Nucleus accumbens (tissue), 56 donors: ENCODE measurements at places on chromosomes 2 and 18.
A peak's percentile ranks its signal among the peaks of the same experiment; 100 is the strongest.

DNA sequence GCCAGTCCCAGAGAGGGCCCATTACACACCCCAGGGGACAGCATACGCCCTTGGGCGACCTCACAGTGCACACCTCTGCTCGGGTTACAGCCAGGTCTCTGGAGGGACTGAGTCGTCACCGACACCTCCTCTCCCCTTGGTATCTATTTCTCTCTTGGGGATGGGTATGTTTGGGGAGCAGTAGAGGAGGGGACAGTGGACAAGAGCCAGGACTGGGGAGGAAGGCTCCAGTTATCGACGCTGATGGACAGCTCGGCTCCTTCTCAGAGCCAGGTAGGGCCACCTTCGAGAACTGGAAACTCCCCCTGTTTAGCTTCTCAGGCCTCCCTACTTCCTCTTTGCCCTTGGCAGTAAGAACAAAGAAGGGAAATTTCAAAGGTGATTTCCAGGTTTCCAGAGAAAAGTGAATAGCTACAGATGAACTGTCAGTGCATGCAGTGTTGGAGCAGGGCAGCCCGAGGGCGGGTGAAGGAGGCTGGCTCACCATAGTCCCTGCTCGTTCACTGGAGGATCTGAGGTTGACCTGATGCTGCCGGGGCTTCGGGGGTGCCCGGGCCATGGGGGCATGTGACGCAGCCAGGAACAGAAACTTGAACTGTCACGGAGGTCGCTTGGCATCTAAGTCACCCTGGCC is 4.4 kb upstream of the SEMA4C start:
- no peak for DNase-seq

DNA sequence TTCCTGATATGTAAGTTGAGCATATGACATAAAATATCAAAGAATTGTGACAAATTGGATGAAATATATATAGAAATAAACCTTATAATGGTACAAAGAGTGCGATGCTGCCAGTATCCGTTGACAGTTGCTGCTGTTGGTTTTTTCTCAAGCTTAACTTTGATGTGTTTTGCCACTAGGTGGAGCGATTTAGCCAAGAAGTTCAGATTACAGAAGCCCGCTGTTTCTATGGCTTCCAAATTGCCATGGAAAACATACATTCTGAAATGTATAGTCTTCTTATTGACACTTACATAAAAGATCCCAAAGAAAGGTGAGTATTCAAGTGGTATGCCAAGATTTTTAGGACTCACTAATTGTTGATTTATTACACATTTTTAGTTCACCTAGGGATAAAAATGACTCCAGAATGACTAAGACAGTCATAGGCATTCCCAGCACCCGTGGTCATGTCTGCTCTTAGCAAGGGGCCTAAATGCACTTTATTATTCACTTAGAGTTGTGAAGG is 2.1 kb downstream of the RRM2 start:
- DNase-seq: no peak

GRCh38 chr2:14297340-14297739 is 335.2 kb upstream of the LRATD1 start:
- DNase-seq: no peak

DNA sequence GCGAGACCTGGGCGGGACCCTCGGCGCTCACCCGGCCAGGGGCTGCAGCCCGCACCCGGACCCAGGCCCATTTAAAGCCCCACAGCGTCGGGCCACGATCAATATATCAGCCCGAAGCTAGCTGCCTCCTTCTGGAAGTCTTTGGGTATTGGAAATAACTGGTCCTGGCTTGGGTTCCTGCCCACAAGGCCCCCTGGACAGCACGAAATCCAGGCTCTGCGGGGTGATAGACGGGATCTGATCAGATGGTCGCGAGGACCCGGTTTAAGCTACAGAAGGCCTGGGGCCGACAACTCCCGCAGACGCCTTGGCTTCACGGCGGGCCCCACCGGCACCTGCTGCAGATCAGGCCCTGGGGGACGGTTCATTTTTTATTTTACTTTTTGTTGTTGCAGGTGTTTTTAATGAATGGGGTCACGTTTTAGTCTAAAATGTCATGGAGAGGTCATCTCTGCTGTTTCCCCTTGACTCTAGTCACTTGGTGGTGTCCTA is 362 bp upstream of the PSTPIP2 start:
- DNase-seq: no peak

DNA sequence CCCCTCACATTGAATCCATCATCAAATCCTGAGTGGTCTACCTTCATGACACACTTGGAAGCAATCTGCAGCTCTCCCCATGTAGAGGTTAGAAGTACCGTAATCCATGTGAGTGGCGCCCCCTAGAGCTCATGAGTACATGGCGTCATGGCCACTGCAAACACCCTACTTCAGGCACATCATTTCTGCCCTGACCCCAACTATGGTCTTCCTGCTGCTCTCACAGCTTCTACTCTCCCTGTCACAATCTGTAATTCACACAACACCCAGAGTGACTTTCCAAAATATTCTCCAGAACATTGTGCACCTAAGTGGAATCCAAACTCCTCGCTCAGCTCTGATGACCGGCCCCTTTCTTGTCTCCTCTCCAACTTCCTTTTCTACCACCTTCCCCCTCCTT is 141.9 kb downstream of the ANKRD44 start:
- DNase-seq: peak; percentile 54

GRCh38 chr18:5244941-5245340 is 47.9 kb upstream of the AKAIN1 start:
- no peak for DNase-seq

DNA sequence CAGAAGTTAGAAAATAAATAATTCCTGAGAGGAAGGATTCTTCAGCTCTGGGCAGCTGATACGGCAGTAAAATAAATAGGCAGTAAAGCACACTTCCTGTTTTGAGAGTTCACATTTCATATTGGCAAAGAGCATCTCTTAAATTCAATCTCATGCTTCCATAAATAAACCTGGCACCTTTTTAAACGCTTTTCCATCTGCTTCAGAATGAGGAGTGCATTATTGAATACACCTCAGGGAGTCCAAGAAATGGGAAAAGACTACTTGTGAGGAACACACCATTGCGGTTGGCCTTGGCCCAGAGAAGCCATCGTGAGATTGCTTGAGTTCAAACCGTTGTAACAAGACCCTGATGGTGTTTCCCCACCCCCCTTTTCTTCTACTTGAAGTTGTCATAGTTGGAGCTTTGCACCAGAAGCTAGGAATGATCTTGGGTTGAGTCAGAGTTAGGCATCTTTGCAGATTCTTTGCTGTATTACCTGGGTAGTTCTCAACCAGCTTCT is 123.9 kb downstream of the RDH14 start:
- no peak for DNase-seq

- DNase-seq: no peak
Measured at GRCh38 chr2:29844713-29845326, 76.6 kb downstream of the ALK start.

DNA sequence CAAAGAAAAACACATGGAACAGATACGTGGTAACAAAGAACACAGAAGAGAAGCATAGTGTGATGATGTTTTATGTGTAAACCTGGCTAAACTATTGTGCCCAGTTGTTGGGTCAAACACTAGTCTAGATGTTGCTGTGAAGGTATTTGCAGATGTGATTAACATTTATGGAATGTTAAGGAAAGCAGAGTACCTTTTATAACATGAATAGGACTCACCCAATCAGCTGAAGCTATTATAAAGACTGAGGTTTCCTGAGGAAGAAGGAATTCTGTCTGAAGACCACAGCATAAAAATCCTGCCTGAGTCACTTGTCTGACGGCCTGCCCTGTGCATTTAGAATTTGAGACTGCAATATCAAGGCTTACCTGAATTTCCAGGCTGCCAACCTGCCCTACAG is 253.1 kb downstream of the DYM start:
- DNase-seq: no peak

- no peak for DNase-seq
Measured at GRCh38 chr2:58122040-58122439, 75.4 kb downstream of the VRK2 start.

DNA sequence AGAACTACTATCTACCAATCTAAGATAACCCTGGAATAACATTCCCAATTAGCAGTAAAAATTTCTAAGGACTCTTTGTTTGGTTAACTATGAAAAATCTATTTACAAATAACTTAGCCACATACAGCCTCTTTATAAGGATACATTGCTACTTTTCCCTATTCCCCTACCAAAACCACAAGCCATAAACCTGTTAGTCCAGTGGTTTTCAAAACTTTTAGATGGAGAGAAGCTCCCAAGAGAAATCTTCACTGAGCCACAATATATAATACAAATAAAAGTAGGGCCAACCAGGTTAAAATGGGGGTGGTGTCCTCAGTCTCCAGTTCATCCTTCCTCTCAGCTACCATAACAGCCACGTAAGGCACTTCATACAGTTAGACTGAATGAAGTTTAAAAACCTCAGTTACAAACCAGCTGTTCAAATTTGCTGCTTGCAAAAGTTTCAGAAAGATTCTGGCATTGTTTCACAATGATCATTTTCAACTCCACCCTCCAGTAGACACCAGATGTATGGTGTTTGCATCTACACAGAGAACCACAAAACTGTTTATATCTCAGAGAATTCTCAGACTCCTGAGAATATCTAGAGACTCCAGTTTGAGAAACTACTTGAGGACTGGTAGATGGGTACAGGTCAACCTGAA is 26.0 kb downstream of the SOS1 start:
- no peak for DNase-seq

DNA sequence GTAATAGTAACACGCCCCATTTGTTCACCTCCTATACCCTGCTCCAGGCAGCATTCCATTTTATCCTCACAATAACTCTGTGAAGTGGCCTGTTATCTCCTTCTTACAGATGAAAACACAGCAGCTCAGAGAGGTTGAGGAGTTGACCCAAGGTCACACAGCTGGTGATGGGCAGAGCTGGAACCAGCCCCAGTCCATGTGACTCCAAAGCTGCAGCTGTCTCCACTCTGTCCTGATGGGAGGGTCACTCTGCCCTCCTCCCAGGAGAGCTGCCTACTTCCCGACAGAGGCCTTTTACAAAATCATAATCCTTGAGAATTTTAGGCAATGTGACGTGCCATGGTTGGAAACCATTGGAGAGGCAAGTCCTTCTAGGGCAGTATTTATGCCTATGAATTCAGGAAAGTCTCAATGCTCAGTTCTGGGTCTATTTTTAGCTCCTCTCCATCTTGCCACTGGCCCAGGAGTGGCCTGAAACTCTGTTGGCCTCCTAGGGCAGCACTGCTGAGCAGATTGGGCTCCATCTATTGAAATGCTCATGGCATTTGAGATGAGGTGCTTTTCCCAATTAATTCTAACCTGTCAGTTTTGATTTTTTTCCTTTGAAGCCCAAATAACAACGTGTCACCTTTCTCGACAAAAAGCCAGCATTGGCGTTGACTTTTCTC is 162.0 kb upstream of the MSH6 start:
- DNase-seq: no peak

GRCh38 chr2:118936306-118936705 is 5.7 kb upstream of the MARCO start:
- no peak for DNase-seq

- no peak for DNase-seq
Measured at GRCh38 chr18:78928076-78928475, 51.5 kb upstream of the SALL3 start.

DNA sequence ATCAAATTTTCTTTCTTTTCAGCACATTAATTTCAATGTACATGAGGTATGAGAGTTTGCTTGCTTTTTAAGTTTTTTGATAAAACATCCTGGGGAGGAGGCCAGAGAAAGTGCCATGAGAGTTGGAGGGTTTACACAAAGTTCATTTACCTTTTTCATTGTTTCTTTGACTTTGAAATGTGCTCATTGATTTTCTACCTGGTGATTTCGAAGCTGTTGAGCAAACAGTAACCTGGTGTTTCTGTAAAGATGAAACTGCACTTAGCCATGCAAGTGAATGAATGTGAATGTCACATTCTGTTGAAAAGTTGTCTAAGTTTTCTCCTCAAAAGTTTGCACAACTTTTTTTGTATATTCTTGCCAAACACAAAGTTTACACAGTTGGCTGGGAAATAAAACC is 797.0 kb downstream of the METTL4 start:
- no peak for DNase-seq

DNA sequence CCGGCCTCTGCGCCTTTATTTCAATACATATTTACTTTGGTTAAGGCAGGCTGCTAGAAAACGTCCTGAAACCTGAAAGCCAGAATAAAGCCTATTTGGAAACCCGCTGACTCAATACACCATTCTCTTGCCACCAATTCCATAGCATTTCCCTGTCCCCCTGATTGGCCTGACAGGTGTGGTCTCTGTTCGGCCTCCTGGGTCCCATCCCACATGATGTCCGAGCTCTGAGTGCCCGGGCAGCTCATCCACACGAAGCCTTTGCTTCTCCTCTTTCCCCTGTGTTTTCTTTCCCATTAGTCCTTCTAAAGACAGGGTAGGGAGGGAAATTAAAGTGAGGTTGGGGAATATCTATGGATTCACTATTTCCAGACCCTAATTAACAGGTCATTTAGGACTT is 42.6 kb upstream of the ZNF516 start:
- DNase-seq: no peak

GRCh38 chr18:10381516-10381915 is 72.9 kb upstream of the APCDD1 start:
- DNase-seq: no peak

DNA sequence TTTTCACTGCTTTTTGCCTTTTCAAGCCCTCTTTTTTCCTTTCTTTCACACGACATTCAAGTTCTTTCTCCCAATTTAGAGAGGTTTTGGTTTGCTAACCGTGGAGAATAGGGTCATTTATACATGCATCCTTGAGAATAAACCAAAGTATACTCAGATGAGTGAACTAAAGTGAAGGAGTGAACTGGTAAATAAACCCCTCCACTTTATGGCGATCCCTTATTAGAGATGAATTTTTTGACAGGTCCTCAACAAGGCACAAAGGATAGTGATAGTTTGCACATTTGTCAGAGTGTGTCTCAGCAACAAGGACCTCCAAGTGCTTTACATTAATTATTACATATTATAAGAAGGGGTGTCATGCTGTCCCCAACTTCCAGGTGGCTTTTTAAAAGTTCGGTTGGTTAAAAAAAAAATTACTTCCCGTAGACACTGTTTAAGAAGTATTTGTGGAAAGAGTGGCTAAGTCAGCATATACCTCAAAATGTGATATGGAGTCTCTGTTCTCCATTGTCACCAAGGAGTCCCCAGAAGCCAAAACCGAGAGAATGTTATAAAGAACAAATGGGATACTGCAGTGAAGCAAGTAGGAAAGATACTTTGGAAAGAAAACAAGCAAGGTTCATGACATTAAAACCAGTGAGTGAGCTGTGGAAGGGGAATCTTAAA is 1.7 kb upstream of the SLC40A1 start:
- DNase-seq: no peak

- no peak for DNase-seq
Measured at GRCh38 chr18:80046011-80046410, 11.8 kb downstream of the RBFA start.
